ENCODE measurements at places on chromosomes 4 and X.

DNA sequence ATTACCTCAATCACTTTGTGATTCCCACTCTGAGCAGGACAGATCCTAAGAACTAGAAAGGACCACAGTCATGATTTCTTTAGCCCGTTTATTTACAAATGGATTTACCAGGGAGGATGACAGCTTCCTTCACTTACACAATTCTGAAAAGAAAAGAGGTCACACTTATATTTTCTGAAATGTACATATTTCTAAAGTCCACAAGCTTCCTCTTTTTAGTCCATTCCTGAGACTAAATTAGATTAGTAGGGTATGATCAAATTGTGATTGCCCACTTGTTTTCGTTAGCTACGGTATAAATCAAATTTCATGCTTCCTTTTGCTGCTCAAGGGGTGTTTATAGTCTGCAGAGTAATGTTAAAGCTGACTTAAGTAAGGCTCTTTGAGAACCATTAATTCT, 7.6 kb upstream of the AMELX start:
- no peak for DNase-seq

- DNase-seq: no peak
These were observed 49.5 kb downstream of the HS6ST2 start for GRCh38 chrX:132908891-132909290.

- DNase-seq: no peak
These were observed 1024.5 kb upstream of the PCDH10 start for GRCh38 chr4:132124624-132124974.

DNA sequence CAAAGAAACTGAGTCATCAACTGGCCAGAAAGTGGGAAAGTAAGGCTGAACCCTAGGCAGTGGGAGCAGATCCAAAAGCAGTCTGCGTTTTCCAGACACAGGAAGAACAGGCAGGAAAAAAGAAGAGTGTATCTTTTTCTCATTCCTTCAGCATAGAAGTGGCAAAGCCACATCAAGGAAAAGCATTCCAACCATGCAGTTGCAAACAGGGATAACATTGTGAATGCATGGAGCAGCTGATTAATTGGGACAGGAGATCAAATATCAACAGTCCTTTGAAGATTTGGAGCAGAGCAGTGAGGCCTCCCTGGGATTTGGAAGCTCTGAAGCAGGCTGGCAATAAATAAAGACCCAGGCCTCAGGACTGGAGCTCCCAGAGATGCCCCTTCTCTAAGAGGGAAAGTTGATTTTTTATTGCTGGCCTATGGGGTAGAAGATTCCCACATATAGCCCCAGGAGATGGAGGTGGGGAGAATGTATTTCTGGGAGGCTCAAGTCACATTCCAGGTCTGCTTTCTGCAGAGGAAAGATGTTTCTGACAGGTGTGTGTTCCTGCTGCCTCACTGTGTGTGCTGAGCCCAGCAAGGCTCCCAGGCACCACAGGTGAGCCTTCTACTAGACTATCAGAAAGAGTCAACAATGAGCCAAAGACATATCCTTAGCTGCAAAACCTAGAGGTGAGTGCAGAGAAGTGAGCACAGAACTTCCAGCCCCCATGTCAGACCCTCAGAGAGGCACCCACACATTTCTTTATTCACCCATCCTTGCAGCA, 222.5 kb downstream of the RAB28 start:
- no peak for DNase-seq

DNA sequence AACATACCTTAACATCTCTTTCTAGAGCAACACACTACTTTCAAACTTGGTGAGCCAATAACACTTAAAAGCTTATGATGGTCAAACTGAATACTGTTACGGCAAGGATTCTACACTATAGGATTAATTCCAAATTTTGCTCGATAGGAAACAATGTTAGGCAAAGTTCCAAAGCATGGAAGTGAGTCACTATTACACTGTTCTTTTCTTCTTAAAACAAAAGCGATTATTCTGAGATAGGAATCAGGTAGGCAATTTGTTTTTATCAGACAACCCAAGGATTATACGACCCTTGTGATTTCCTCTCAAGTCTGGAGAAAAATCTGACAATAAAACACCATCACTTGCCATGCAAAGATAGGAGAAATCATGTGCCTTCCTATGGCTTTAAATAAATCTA, 81.5 kb downstream of the HUWE1 start:
- no peak for DNase-seq

GRCh38 chr4:127920521-127920920, 39.8 kb downstream of the PLK4 start:
- DNase-seq: no peak
